Stimulated activated CD8-positive, alpha-beta memory T cell treated with anti-CD3 and anti-CD28 coated beads, Interleukin-7, amount 100 ng/mL, for 4 hours (primary cell): ENCODE measurements at places on chromosomes 1 and 21.

DNA sequence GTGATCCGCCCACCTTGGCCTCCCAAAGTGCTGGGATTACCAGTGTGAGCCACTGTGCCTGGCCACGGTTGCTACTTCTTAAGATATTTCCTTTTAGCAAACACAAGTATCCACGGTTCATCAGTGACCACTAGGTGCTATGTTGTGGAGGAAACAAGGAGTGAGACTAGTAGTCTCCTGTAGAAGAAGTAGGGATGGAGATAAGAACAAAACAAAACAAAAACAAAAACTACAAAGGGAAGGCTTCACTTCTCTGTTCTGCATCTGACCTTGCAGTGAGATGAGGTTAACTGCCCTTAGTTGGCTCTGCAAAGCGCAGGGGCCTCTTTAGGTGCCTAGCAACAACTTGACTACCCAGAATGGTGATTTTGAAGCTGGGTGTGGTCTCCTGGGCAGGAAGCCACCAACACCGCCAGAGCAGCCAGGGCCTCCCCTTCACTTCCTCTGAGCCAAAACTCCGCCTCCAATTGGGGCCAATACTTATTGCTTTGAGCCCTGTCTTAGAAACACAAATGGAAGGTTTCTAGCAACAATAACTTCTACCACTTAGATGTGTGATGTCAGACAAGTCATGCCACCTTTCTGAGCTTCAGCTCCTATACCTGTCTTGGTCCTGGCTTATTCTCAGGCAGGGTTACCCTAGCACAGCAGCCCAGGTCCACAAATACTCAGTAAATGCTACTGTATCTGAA, 12.8 kb upstream of the CDC42 start:
- peak; percentile 77 for DNase-seq

- no peak for DNase-seq
Measured at GRCh38 chr1:17155257-17155920, 36.1 kb upstream of the PADI2 start.

- no peak for DNase-seq
Measured at GRCh38 chr1:53616511-53616910, 122.5 kb downstream of the GLIS1 start.

DNA sequence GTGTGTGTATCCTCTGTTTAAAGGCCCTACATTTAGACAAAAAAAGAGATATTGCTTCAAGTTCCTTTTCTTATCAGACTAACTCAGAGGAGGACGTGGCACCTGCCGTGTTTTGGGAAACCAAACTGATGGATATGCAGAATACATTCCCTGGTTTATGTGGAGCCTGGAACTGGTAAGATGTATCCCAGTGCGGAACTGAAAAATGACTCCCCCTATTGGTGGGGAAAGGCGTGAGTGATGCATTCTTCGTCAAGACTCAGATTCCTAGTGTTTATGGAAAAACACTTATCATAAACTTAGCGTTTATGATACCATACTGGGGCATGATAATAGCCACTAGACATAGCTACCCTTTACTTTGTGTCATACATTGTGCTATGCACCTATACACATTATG, 154.2 kb downstream of the ZNF326 start:
- no peak for DNase-seq

DNA sequence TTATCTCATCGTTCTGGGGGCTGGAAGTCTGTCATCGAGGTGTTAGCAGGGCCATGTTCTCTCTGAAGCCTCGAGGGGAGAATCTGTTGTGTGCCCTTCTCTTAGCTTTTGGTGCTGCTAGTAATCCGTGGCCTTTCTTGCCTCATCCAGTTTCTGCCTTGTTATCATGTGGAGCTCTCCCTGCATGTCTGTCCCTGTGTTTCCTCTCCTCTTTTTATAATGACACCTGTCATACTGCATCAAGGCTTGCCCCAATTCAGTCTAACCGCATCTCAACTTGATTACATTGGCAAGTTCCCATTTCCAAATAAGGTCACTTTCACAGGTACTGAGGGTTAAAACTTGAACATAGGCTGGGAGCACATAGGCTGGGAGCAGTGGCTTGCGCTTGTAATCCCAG, 82.6 kb upstream of the CNIH3 start:
- DNase-seq, result no peak
